ENCODE measurements at places on chromosomes 6 and 20.

GRCh38 chr20:25372584-25373336 is 17.9 kb downstream of the ABHD12 start:
- no peak for DNase-seq

GRCh38 chr6:39309942-39310531 is 4.2 kb downstream of the KCNK17 start:
- peak; percentile 41 for DNase-seq

DNA sequence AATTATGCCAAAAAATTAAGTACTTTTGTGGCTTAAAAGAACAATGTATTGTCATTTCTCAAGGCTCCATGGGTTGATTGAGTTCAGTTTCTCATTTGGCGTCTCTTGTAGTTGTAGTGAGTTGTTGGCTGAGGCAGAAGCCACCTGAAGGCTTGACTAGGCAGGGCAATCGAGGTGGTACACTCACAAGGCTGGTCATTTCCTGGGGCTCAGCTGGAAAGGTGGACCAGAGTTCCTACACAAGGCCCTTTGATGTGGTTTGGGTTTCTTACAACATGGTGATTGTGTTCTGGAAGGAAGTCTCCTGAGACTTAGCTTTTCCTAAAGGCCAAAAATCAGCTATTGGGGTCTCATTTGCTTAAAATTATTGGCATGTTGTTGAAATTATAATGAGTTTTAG is 22.6 kb downstream of the MAS1 start:
- DNase-seq, result no peak

DNA sequence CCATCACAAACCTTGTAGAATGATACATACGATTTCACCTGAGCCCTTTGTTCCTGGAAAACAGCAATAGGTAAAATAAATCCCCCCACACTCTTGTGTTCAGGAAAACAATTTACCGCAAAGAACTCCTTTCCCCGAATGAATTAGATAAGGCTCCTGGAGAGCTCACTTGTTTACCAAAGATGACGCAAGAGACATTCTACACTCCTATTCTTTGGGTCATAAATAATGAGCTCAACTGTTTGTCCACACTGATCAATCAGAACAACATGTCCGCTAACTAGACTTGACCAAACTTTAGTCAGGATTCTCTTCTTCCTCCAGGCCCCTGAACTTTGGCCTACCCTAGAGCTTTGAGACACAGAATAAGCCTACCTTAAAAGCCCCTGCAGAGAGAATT is 271.9 kb upstream of the OPRM1 start:
- no peak for DNase-seq

- DNase-seq, result no peak
Observed at GRCh38 chr6:46184114-46184513, 13.3 kb upstream of the ENPP5 start.

GRCh38 chr6:43451939-43452338 is 3.4 kb downstream of the DLK2 start:
- DNase-seq, result no peak

DNA sequence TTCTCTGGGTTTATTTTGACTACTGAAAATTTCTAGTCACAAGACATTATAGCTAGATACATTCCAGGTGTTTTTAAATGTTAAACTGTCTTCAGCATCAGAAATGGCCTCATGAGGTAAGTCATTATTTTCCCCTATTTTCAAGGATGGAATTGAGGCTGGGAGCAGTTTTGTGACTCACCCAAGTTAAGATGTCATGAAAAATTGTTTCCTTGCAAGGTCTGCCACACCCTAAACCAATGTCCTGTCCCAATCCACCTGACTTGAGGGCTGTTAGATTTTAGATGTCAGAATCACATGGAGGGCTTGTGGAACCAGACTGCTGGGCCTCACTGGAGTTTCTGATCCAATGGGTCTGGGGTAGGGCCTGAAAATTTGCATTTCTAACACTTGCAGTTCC is 16.9 kb downstream of the SLC22A3 start:
- DNase-seq, result no peak

GRCh38 chr6:108952776-108953486 is 104.7 kb downstream of the ARMC2 start:
- no peak for DNase-seq

GRCh38 chr6:22940581-22941290 is 371.4 kb downstream of the HDGFL1 start:
- no peak for DNase-seq

DNA sequence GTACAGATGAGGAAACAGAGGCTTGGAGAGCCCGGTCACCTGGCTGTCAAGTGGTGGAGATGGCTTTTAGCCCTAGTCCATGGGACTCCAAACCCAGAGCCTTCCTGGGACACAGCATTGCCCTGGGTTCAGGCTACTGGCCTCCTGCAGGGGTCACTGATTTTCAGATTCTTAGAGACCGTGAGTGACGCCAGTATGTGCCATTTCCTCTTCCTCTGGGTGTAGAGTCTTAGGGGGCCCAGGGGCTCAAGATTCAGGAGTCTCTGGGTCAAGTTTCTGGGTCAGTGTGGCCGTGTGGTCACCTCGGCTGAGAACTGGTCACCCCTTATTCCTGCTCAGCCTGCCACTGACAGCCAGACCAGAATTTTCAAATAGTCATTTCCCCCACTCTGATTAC is 574 bp downstream of the ARHGAP40 start:
- no peak for DNase-seq

DNA sequence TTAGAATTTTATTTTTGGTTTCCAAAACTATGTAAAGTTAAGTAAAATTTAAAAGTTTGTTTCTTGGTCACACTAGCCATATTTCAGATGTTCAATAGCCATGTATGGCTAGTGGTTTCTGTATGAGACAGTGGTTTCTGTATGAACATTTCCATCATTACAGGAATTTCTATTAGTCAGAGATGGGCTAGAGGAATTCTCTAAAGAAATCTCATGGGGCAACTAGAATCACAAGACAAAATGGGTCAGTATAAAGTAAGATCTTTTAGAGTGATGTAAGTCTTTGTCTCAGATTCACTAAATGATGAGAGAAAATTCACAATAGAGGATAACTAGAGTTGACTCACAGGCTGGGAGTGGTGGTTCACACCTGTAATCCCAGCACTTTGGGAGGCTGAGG is 149.0 kb downstream of the FUT9 start:
- no peak for DNase-seq

- no peak for DNase-seq
Observed at GRCh38 chr20:48373555-48373934, 454.3 kb downstream of the PREX1 start.

DNA sequence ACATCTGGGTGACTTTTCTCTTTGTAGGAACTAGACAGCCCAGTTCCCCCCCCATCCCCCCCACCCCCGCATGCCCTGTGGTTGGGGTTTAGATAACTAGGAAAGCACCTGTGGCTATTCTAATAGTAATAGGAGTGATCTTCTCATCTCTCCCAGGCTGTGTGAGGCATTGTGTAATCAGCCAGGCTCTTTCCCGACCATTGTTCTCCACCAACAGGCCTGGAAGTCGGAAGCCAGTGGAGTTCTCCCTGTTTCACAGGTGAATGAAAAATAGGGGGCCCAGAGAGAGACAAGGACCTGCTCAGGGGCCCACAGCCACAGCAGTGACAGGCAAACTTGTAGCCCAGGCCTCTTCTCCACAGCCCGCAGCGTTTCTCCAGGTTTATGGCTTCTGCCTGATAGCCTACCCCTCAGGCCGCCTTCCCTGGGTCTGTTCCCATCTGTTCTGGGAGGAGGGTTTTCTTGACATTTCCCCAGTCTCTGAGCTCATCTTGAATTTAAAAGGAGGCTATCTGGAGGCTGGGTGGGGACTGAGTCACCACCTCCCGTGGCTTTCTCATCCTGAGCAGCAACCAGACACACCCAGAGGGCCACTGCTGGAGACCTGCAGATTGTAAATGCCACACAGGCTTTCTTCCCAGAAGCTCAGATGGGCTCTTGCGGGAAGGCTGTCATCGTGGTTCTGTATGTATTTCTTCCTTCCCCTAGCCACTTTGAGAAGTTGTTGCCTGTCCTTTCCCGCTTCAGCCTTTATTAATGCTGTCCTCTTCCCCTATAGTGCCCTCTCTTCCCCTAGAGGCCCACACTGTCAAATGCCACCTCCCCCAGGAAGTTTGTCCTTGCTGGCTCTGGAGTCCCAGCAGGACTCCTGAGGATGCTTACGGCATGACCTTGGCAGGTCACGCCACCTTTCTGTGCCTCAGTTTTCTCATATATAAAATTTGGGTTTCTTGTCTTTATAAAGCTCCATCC is 75.9 kb upstream of the MYL9 start:
- peak; percentile 56 for DNase-seq

GRCh38 chr20:47133809-47134456 is 222.6 kb downstream of the ZMYND8 start:
- no peak for DNase-seq

- DNase-seq, result no peak
Observed at GRCh38 chr6:125639466-125640020, 109.9 kb upstream of the HEY2 start.

GRCh38 chr20:2902291-2902690 is 29.0 kb downstream of the PTPRA start:
- no peak for DNase-seq

DNA sequence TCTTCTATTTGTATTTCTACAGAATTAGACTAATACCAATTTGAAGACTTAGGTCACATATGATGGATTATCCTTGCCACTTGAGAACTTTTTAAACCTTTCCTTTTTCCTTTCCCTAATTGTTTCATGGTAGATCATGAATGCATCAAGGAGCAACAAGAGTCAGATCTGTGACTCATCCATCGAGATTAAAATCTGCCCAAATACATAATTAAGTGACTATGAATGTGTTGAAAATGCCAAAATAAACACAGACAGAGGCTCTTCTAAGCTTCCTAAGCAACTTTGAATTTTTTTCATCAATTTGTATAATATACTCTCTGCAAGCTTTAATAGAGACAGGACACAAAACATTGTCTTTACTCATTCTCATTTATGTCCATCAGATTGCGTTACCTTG is 23.5 kb upstream of the HTR1E start:
- no peak for DNase-seq

GRCh38 chr6:11971154-11971553 is 41.0 kb upstream of the HIVEP1 start:
- DNase-seq, result no peak

- DNase-seq, result peak; percentile 47
Observed at GRCh38 chr6:3355358-3356055, 96.8 kb downstream of the PSMG4 start.

DNA sequence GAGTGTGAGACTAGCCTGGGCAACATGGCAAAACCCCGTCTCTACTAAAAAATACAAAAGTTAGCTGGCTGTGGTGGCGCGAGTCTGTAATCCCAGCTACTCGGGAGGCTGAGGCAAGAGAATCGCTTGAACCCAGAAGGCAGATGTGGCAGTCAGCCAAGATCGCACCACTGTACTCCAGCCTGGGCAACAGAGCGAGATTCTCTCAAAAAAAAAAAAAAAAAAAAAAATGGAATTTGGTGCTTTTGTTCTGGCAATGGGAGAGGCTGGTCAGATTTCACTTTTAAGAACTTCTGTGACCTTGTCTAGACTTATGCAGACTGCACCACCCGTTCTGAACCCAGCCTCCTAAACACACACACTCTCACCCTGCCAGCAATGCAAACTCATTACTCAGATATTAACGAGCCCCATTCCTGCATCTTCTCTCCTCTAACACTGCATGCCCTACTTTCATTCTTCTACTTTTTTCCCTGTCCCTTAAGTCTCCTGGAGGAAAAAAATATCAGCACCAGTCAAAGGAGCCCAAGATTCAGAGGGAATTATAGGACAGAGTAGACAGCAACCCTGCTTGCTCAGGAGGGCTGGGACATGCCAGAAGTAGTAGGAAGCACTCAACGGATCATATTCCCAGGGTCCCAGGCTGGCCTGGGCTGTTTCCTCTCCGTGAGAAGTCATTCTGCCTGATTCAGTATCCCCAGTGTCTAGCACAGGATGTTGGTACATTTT is 4.4 kb downstream of the MOCS1 start:
- DNase-seq, result no peak

DNA sequence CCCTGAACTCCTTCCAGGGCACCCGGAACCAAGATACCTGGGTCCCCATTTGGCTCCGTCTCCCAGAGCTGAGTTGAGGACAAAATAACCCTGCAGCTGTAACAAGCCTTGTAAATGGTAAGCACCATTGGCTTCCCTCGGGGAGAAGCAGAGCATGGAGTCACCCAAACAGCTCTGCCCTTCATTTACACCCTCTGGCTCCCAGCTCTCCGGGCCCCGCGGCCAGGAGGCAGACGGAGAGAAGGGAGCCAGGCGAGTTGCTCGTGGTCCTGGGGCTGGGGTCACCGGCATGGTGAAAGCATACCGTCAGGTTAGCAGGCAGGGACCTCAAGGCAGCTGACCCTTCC is 2.1 kb downstream of the TFEB start:
- DNase-seq, result no peak

- no peak for DNase-seq
Observed at GRCh38 chr20:54708229-54708628, 232.8 kb downstream of the DOK5 start.

GRCh38 chr6:112833581-112834131 is 486.5 kb downstream of the RFPL4B start:
- no peak for DNase-seq

DNA sequence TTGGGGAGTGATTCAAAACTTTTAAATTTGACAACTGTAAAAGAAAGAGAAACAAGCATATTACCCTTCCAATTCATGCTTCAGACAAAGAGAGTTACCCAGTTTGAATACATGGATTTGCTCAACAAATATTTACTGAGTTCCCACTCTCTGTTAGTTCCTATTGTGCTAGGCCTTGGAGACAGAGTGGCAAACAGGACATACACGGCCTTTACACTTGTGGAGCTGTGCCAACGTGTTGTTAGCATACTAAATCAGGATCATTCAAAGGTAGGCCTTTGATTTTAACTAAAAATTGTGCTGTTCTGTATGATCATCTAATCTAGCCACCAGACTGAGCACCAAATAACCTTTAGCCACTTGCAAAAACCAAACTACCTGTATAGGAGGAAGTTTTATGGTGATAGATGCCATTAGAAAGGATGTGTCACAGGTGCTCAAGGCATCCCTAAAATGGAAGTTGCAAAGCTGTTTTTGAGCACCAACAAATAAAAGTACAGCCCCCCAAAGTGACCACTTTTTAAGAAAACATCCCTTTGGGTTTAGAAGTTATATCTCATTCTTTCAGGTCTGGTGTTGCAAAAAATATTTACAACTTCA is 84.5 kb downstream of the CHD6 start:
- DNase-seq, result no peak
